ENCODE measurements at places on chromosomes 1 and 21.
A peak's percentile ranks its signal among the peaks of the same experiment; 100 is the strongest.

DNA sequence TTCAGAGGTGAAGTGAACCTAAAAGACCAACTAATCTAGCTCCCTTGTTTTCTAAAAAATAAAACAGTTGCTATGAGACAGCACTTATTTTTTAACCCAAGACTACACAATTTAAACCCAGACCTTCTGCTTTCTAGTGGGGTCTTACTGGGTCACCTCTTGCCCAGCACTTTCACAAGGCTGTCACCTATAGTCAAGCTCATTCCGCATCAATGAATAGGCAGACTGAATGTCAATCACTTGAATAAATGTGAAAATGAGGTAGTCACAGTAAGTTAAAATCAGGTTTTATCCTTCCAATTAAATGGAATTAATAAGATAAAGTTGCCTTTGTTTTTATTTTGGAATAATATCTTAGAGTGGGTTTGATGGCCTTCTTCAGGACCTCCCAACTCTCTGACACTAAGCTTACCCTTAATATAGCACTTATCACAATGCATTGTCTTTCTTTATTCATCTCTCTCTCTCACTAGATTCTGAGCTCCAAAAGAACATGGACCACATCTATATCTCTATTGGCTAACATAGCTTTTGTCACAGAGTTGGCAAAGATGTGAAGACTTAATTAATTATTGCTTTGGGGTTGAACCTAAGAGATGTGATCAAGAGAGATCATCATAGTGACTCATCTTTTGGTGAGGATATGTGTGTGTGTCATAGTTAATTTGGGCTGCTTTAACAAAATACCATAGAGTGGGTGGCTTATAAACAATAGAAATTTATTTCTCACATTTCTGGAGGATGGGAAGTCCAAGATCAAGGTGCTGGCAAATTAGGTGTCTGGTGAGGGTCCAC is 248.7 kb upstream of the DAB1 start:
- DNase-seq, result no peak

DNA sequence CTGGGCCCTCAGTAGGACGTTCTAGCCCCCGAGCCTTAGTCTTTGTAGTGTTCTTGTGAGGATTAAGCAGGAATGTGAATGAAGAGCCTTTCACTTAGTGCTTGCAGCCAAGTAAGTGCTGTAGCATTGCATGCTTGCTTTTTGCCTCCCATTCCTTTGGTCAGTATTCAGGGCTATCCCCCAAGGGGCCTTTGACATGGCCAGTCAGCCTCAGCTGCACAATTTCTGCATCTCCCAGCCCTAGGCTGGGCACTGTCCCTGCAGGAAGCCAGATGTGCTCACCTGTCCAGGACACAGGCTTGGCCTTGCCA is 30.5 kb downstream of the SOX13 start:
- no peak for DNase-seq

DNA sequence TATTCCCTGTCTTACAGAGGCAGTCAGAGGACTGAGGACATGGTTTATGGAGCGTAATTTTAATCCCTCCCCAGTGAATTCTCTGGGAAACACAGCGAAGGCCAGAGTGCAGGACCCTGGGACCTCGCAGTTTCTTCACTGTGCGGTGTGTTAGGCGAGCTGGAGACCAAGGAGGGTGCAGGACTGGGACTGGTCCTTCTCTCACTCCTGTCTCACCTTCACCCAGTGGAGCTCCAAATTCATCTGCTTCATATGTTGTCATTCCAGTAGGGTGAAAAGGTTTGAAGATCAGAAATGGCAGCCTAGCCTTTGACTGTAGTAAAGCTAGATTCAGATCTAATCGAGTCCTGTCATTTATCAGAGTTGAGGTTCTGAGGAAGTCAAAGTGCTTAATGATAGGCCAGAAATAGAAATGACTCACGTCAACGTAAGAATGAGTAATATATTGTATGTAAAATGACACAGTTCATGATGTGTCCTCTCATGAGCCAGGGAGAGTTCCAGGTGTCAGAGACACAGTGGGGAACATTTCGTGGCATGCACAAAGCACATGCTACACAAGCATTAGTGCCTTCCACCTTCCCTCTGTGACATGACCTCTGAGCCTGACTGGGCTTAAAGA is 647.5 kb downstream of the SMYD3 start:
- DNase-seq, result peak; percentile 87

DNA sequence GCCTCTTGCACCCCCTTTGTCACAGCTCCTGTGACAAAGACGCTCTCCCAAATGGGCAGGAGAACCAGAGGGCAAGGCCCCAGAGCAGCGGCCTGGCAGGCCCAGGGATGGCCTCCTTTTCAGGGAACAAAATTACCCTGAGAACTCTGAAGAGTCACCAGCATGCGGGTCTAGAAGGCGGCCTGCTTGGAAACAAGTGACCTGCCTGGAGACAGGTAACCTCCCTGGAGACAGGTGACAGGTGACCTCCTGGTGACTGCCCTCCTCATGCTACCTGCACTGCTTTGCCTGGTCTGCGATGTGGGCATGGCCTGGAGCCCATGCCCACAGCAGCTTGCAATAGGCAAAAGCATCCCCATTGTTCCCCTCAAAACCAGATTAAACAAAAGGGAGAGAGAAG is 86.5 kb upstream of the ZC3H12A start:
- no peak for DNase-seq

All from bronchial epithelial cell (primary cell).